ENCODE measurements at places on chromosomes 16 and 17.

DNA sequence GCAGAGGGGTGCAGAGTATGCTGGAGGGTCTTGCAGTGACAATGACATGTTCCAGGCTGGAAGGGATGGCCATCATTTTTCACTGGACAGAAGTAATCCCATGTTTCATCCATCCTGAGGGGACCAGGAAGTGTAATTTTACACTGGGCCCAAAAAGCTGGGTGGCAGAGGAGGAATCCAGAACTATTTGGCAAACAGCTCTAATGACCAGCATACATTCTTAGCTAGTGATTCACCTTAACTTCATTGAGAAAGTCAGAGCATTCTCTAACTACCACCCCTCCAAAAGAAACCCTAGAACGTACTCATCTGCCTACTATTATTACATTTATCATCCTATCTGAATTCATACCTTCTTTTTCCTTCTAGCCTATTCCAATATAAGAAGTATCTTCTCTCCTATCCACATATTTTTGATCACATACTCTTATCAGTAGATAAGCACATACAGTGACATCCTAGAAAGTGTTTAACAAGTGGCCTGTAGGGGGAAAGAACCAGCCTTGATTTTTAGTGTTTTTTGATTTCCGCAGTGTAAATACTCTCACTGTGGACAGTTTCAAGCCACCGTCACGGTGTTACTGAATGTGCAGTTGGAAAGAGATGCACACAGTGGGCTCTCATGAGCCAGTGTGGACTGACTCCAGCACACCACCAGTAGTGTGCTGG is 118.1 kb downstream of the FTO start:
- peaks cover 8% of the 10 kb centered on the region for H3K36me3 ChIP-seq
- H3K4me1 ChIP-seq, result peaks cover 5% of the 10 kb centered on the region
- no peak overlapping the region for H3K4me3 ChIP-seq
- no peak for DNase-seq

GRCh38 chr17:67829331-67829730 is 4.0 kb downstream of the BPTF start:
- 0 out of 2 replicates have a peak overlapping the region, but pooled peaks have one; percentile 78 for H3K27ac ChIP-seq
- DNase-seq, result no peak
- peak overlapping the region; percentile 98 for H3K4me3 ChIP-seq

GRCh38 chr16:16067127-16067526 is 117.7 kb downstream of the ABCC1 start:
- H3K4me3 ChIP-seq, result no peak overlapping the region
- H3K27ac ChIP-seq, result no peak overlapping the region
- H3K36me3 ChIP-seq, result peaks cover 50% of the 10 kb centered on the region
- no peaks in the 10 kb centered on the region for H3K4me1 ChIP-seq
- H3K27me3 ChIP-seq, result no peaks in the 10 kb centered on the region

GRCh38 chr17:15392326-15392741 is 50.9 kb upstream of the TEKT3 start:
- no peak overlapping the region for H3K4me3 ChIP-seq
- H3K27ac ChIP-seq, result no peak overlapping the region
- no peaks in the 10 kb centered on the region for H3K4me1 ChIP-seq
- no peaks in the 10 kb centered on the region for H3K36me3 ChIP-seq
- no peak for DNase-seq

- peaks cover 32% of the 10 kb centered on the region for H3K4me1 ChIP-seq
- H3K27me3 ChIP-seq, result no peaks in the 10 kb centered on the region
- H3K27ac ChIP-seq, result peak overlapping the region; percentile 90
- no peaks in the 10 kb centered on the region for H3K36me3 ChIP-seq
- DNase-seq, result peak; percentile 50
These were observed 141.2 kb downstream of the CMIP start for GRCh38 chr16:81585785-81586184.

- no peaks in the 10 kb centered on the region for H3K36me3 ChIP-seq
- no peak overlapping the region for H3K27ac ChIP-seq
- H3K4me1 ChIP-seq, result peaks cover 9% of the 10 kb centered on the region
- no peaks in the 10 kb centered on the region for H3K27me3 ChIP-seq
- no peak overlapping the region for H3K4me3 ChIP-seq
These were observed 145.6 kb upstream of the MYOCD start for GRCh38 chr17:12519956-12520594.

DNA sequence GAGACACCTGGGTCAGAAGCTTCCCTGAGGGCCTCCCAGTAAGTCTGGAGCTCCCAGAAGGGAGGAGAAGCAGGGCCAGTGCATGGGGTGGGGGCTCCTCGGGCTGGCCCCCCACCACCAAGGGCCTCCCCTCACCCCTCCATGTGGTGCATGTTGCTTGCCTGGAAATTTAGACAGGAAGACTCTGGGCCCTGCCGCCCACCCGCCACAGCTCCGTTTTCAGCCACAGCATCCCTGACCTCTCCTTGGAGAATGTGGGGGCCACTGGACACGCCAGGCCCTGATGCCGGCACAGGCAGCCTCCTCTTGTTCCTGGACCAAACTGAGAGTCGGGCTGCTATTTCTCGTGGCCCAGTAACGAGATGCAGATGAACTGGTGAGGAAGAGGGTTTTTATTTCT is 2.7 kb upstream of the METTL26 start:
- no peaks in the 10 kb centered on the region for H3K36me3 ChIP-seq
- no peak for DNase-seq
- H3K27me3 ChIP-seq, result peaks cover 4% of the 10 kb centered on the region
- H3K4me1 ChIP-seq, result peaks cover 19% of the 10 kb centered on the region
- peak overlapping the region; percentile 72 for H3K27ac ChIP-seq
- peak overlapping the region; percentile 36 for H3K4me3 ChIP-seq

- H3K4me3 ChIP-seq, result no peak overlapping the region
- no peaks in the 10 kb centered on the region for H3K4me1 ChIP-seq
- H3K27me3 ChIP-seq, result no peaks in the 10 kb centered on the region
- H3K27ac ChIP-seq, result no peak overlapping the region
- DNase-seq, result no peak
These were observed 1224.6 kb downstream of the CDH8 start for GRCh38 chr16:60811657-60812056.

- peaks cover 31% of the 10 kb centered on the region for H3K4me1 ChIP-seq
- H3K36me3 ChIP-seq, result no peaks in the 10 kb centered on the region
- no peak overlapping the region for H3K27ac ChIP-seq
- DNase-seq, result no peak
- H3K27me3 ChIP-seq, result peaks cover 7% of the 10 kb centered on the region
These were observed 17.8 kb upstream of the ETV4 start for GRCh38 chr17:43563600-43564594.

GRCh38 chr16:86072328-86073102 is 173.6 kb downstream of the IRF8 start:
- peaks cover 10% of the 10 kb centered on the region for H3K4me1 ChIP-seq
- peak; percentile 78 for DNase-seq
- H3K27me3 ChIP-seq, result no peaks in the 10 kb centered on the region
- H3K36me3 ChIP-seq, result no peaks in the 10 kb centered on the region
- H3K27ac ChIP-seq, result no peak overlapping the region
- H3K4me3 ChIP-seq, result no peak overlapping the region

- peak overlapping the region; percentile 82 for H3K27ac ChIP-seq
- no peak overlapping the region for H3K4me3 ChIP-seq
- no peak for DNase-seq
- H3K27me3 ChIP-seq, result no peaks in the 10 kb centered on the region
- no peaks in the 10 kb centered on the region for H3K36me3 ChIP-seq
These were observed 896 bp upstream of the MYLK3 start for GRCh38 chr16:46748775-46749705.

DNA sequence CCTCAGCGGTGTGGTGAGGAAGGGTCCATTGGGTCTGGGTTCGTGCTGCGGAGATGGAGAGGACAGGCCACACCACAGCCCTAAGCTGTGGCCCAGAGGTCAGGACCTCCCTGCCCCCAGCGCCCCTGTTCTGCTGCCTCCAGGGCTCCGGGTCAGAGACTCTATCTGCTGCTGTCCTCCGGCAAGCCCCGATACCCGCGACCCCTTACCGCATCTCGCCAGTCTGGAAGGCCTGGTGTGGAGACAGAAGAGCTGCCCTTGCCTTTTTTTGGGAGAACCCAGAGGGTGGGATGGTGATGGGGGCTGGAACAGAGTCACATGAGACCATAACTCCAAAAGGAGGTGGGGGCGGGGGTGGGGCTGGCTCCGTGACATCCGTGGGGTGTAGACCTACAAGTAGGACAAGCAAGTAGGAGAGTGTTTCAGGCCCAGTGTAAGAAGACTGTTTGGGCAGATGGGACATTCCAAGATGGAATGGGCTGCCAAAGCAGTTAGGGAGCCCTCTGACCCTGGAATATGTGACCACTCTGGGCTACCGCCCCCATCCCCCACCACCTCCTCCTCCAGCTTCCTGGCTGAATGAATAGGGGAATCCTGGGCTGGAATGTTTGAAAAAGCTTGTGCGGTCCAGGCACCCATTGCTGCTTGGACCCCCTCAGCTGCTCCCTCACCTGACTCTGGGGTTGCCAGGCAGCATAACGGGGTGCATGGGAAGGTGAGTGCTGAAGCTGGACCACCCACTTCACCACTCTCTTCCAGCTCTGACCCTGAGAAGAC is 1.4 kb downstream of the XYLT2 start:
- peaks cover 11% of the 10 kb centered on the region for H3K27me3 ChIP-seq
- no peak overlapping the region for H3K27ac ChIP-seq
- DNase-seq, result peak; percentile 56

DNA sequence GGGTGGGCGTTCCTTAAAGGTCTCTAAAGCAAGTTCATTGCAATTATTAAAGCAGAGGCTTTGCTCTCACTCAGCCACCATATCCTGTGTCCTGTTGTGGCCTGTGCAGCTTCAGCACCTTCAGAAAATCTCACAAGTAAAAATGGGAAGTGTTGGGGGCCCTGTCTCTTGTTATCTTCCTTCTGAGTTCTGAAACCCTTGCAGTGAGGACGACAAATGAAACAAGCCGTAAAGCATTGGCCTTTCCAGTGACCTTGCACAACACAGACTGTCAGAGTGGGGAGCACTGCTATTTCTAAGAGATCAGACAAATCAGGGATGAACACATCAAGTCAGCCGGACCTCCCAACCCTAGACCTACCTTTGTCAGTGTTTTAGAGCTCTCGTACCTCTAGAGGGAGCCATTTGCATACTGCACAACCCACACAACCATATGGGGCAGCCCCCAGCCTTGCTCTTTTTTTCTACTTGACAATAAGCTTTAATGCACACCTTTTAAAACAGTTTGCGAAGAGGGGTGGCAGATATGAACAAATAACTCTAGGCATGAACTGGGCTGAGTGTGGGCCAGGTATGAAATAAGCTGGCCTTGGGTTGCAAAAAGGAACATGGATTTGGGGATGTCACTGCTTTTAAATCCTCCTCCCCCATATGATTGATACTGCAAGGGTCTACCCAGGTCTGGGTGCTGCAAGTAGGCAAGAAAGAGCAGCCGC is 89.8 kb downstream of the KATNIP start:
- H3K4me1 ChIP-seq, result peaks cover 25% of the 10 kb centered on the region
- H3K27ac ChIP-seq, result no peak overlapping the region
- peaks cover 7% of the 10 kb centered on the region for H3K36me3 ChIP-seq
- no peaks in the 10 kb centered on the region for H3K27me3 ChIP-seq
- DNase-seq, result peak; percentile 40

DNA sequence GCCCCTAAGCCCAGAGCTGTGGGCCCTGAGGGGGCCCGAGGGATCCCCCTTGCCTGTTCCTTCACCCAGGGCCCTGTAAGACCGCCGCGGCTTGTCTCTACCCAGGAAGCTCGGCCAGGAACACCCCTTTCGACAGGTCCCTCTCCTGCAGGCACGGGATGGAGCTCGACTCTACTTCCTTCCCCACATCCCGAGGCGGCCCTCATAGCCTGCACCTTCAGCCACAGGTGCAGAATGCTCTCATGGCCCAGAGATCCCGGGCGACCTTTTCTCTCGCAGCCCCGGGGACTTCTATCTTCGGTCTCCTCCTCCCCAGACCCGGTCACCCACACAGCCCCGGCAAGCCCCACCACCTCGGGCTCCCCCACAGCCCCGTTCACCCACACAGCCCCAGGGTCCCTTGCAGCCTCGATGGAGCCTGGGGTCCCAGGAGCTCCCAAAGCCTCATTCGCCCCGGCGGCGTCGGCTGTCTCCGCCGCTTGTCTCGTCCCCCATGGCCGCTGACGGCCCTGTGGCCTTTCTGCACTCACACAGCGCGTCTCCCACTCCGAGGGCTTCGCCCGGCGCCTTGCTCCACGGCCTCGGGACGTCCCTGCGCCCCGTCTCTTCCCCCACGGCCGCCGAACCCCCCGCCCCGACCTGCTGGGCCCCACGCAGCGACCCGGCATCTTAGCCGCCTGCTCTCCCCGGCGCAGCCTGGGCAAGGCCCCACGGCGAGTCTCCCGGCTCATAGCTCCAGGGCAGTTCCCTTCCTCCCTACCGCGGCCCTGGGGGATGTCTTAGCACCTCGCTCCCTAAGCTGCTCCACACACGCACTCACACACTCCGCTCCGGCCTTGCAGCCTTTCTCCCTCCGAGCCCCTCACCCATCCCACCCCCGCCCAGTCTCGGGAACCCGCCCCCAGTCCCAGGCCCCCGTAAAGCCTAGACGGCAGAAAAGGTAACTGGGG is 650 bp downstream of the KIAA0753 start:
- H3K4me3 ChIP-seq, result peak overlapping the region; percentile 88
- no peak overlapping the region for H3K27ac ChIP-seq
- H3K36me3 ChIP-seq, result peaks cover 28% of the 10 kb centered on the region
- peaks cover 23% of the 10 kb centered on the region for H3K4me1 ChIP-seq

DNA sequence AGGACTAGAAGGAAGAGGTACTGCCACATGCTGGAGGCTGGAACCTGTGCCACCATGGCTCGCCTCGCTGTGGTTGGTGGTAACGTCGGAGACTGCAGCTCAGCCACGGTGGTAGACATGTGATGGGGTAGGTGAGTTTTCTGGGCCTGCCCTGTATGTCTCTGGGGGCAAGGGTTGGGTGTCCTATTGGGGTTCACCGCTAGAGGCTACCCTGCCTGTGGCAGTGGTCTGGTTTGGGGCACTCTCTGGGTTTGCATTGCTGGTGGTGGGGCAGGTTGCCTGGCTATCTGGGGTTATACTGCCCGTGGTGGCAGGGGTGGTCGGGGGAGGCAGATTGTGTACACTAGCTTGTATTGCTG is 79.3 kb upstream of the KCNJ18 start:
- H3K4me1 ChIP-seq, result no peaks in the 10 kb centered on the region
- H3K4me3 ChIP-seq, result no peak overlapping the region

GRCh38 chr17:70073310-70073709 is 1.7 kb upstream of the KCNJ16 start:
- H3K4me3 ChIP-seq, result no peak overlapping the region
- H3K4me1 ChIP-seq, result peaks cover 27% of the 10 kb centered on the region
- no peak overlapping the region for H3K27ac ChIP-seq
- DNase-seq, result no peak
- H3K27me3 ChIP-seq, result no peaks in the 10 kb centered on the region
- H3K36me3 ChIP-seq, result no peaks in the 10 kb centered on the region

DNA sequence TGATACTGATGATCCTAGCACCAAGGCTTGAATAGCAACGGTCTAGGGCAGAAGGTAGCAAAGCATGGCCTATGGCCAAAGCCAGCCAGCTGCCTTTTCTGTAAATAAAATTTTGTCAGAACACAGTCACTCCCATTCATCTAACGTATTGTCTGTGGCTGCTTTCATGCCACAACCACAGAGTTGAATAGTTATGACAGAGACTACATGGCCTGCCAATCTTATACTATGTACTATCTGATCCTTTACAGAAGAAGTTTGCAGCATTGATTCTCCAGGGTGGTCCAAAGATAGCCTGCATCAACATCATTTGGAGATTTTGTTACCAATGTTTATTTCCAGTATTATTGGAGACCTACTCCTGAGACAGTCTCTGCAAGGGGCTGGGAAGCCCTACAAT is 19.9 kb upstream of the MMD start:
- H3K27me3 ChIP-seq, result no peaks in the 10 kb centered on the region
- H3K4me1 ChIP-seq, result peaks cover 47% of the 10 kb centered on the region
- no peak overlapping the region for H3K4me3 ChIP-seq
- no peak for DNase-seq
- H3K36me3 ChIP-seq, result peaks cover 6% of the 10 kb centered on the region

- H3K36me3 ChIP-seq, result no peaks in the 10 kb centered on the region
- DNase-seq, result peak; percentile 96
- H3K4me3 ChIP-seq, result no peak overlapping the region
These were observed 15.4 kb upstream of the SPATA32 start for GRCh38 chr17:45277216-45277849.
